ENCODE measurements at places on chromosomes 6 and 20.

DNA sequence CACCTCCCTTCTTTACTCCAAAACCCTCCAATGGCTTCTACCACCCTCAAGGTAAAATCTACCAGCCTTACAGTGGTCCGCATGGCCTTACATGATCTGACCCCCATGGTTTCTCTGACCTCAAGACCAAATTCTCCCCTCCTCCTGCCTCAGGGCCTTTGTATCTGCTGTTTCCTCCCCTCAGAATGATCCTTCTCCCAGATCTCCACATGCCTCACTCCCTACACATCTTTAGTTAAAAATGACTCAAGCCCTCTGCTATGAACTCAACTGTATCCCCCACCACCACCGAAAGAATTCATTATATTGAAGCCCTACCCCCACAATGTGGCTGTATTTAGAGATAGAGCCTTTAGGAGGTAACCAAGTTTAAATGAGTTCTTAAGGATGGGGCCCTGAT is 4.1 kb downstream of the SLC23A2 start:
- DNase-seq = no peak

GRCh38 chr6:65110031-65110430 is 597.0 kb downstream of the EYS start:
- DNase-seq = no peak

- DNase-seq = no peak
These were observed 12.2 kb downstream of the HNF4A start for GRCh38 chr20:44367746-44368145.

GRCh38 chr6:153044295-153044694 is 41.8 kb upstream of the MTRF1L start:
- no peak for DNase-seq

DNA sequence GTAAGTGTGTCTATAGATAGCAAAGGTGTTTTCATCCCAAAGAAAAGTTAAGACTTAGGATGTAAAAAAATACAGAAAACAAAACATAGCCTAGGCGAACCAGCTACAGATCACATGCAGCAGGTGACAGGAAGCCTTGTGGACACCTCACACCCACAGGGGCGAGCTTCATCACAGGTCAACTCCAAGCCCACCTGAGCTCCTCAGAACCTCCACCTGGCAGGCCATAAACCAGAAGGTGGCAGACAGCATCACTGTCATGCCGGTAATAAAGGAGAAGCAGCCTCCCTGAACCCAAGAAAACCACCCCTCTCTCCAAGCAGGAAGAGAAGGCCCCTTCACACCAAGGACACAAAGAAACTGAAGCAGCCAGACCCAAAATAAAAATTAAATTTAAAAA is 1.0 kb downstream of the RALGAPA2 start:
- no peak for DNase-seq

DNA sequence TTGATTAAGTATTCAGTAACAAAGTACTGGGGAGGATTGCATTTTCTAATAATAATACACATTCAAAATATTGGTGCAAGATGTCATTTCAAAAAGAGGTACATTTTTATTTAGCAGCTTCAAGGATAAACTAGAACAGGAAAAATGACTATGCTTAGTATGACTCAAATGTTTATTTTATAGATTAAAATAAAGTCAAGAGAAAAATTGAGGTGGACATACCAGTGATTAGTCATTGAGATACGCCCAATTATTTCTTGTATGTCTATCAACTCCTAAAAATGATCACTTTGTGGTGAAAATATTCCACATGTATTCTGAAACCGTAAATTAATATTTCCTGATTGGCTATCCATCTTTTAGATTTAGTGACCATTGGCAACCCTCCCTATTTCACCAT is 96.7 kb downstream of the PHF3 start:
- DNase-seq = no peak

DNA sequence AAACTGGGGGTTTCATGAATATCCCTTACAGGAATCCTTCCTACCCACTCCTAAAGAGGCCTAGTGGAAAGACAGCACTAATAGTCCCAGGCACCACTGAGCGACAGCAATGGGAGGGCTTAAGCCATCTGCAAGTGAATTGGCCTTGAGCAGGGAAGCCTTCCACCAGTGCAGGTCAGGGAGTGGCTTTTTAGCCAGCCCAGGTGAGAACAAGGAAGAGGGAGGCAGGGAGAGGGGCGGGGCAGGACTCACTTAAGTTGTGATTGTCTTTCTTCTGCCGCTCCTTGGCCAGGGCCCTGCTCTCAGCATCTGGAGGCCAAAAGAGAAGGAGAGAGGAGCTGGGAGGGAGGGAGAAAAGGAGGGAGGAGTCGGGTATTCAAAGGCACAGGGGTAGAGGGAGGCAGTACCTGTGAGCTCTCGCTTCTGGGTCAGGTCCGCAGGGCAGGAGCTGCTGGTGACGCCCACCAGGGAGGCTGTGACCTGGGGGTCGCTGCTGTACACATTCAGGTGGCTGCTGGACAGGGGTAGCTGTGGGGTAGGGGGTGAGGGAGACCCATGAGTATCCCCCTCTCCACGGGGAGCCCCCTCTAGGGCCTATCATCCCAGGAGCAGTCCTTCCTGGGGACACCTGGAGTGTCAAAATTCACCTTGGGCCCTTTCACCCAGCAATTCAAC is 47.8 kb downstream of the TFEB start:
- no peak for DNase-seq

DNA sequence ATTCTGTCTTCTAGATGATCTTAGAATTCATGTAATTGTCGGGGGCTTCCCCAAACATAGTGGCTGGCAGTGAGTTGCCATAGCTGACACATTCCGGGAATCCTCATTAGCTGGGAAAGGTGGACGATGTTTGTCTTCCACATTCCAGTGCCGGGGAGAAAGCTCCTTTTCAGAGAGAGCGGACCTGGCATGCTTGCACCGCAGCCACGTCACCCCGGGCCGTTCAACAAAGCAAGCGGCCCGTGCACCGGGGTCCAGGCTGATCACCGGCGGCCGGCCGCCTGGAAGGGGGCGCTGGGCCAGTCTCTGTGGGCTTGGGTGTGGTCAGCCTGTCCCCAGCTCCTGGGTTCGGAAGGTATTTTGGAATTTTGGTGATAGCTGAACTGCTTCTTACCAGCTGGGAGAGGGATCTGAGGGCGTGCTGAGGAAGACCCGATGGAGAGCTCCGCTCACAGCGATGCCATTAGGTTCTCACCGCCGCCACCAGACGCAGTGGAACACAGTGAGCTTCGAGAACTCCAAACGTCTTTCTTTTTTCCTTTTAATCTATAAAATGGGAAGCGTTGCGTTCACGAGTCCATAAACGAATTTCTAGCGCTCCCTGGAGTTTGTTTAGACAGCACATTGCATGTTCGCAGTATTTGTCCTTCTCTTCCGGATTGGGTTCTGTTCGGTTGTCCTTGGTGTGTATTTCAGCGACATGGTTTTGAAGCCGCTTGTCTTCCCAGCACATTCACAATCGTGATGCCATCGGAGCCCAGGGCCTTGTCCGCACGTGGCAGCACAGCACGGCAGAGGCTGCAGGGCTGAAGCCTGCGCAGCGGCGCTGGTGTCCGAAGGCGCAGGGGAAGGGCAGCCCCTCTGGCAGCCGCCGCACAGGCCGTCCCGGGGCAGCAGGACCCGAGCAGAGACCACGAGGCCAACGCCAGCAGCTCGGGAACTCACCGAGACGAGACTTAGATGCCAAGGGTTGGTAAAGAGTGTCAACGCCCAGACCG is 557.6 kb downstream of the QKI start:
- DNase-seq = no peak

- no peak for DNase-seq
These were observed 717.6 kb upstream of the MAP3K7 start for GRCh38 chr6:91304521-91304920.

- no peak for DNase-seq
These were observed 160.6 kb upstream of the GGTLC1 start for GRCh38 chr20:24149175-24149574.

GRCh38 chr6:35087361-35088280 is 53.5 kb downstream of the TCP11 start:
- no peak for DNase-seq

DNA sequence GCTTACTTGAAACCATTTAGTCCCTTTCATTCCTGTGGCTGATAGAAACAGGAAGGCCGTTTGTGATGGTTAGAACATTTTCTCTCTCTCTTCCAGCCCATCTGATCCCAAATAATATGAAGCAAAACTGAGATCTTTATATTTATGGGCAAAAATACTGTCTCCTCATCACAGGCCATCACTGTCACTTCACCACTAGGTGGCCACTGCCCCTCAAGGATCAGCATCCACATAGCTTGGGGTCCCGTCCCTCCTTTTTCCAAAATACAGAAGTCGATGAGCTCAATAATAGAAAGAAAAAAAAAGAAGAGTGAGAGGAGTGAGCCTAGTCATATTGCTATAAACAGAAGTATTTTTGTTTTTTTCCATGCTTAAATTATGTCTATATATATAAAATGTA is 46.4 kb upstream of the LAMP5 start:
- DNase-seq = no peak

- DNase-seq = no peak
These were observed 648.4 kb upstream of the NRSN1 start for GRCh38 chr6:23477586-23477985.

GRCh38 chr6:17883665-17884497 is 103.6 kb downstream of the KIF13A start:
- no peak for DNase-seq

DNA sequence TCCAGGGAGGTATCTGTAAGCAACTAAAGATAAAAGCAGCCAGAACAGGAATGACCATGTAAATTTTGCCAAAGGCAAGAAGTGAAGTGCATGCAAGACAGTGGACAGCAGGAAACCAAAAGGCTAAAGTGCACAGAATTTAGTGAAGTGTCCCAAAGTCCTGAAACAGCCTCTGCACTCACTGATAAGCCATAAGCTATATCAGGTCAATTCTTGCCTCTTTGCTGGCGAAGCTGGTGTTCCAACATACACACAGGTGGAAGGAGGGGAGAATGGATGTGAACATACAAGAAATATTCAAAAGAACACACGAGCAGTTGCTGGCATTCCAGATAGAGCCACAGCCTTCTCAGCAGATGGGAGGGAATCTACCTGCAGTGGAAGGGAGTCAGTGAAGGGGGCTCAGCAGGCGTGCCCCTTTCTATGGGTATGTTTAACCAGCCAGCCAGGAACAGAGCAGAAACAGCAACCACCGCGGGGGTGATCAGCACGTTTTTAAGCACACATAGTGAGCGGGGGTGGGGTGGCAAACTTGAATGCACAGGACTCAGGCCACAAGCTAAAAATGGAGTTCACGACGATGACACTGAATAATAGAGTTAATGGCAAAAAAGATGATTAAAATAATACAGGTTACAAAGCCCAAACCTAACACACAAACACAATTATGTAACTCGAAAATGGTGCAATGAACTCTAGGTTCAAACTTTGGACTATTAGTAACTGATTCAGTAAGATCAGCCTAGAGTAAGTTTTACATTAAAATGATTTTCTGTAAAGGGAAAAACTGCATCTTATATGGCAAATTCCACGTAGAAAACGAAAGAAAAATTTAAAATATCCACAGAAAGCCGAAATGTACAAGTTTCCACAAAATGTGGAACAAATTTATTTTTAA is 1.2 kb downstream of the ECI2 start:
- DNase-seq = peak; percentile 23

GRCh38 chr6:36442671-36443470 is at the start of the genes KCTD20 and PXT1:
Gene KCTD20, plus strand, starts transcription at chr6:36443000. Its CDS starts 27,098 bp downstream, at chr6:36470098.
Gene PXT1, minus strand, starts transcription at chr6:36442854. Its CDS starts 16,772 bp downstream, at chr6:36426082.
- DNase-seq = peak; percentile 80

- no peak for DNase-seq
These were observed 45.5 kb upstream of the RNF8 start for GRCh38 chr6:37308069-37308815.

GRCh38 chr6:137973201-137973600 is 106.1 kb downstream of the TNFAIP3 start:
- DNase-seq = no peak

DNA sequence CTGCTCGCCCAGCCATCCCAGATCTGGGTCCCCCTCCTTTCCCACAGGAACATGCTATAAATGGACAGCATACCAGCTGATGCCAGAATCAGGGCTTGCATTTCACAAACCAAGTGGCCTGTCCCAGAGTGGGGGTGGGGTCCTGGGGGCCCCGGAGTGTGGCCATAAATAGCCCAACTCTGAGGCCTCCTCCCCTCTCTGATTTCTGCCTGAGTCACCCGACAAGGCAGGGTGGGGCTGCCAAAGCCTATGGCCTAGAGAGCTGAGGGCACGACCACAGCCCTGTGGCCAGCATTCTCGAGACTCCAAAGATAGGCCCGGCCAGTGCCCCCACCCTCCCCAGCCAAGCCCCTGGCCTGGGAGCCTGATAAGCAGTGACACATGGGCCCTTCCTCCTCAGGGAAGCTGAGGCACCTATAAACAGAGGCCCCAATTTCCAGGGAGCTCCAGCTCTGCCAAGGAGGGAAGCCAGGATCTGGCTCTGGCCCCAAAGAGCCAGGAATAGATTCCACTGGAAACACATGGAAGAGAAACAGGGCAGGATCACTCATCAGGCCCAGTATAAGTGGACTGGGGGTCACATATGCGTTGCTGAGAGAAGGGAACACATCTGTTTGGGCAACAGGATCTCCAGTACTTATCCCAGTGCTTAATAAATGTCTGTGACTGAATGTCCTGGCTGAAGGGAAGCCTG is 20.3 kb downstream of the SNTA1 start:
- DNase-seq = no peak

DNA sequence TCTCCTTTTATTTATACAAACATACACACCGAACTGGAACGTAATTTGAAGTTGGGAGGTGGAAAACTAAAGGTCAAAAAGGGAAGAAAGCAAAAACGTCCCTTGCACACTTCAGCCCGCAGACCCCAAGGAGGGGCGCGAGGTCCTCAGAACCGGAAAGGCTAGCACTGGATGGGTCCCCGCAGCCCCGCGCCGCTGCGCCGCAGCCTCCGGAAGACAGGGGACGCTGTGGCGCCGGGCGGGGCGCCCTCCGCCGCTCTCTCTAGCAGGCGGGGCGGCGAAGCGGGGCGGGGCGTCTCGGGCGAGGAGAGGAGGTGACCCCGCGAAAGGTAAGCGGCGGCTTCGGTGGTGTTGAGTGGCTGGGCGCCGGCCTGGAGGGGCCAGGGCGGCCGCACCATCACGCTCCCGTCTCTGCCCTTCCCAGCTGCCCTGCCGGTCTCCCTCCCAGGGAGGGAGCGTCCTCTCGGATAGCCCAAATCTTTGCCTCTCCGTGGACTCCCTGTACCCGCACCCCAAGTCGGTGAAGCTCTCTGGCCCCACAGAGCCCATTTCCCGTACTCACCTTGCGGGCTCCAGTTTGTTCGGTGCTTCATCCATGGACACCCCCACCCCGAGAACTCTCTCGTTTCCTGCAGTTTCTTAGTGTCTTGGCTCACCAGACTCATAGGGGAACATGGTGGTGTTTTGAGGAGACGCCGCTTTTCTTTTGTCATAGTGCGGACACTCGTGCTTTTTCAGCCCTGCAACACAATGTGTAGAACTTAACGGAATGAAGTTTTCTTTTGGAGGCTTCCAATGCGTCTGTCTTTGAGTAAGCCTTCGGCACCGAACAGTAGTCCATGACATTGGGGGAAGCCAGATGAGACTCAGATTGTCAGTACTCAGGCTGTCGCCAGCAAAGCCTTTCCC is at the start of gene SMIM8:
Gene SMIM8 (plus strand): TSS at position 285 of the 909 bp plus-strand sequence. CDS start 14,444 bp downstream, outside the sequence.
- peak; percentile 83 for DNase-seq

DNA sequence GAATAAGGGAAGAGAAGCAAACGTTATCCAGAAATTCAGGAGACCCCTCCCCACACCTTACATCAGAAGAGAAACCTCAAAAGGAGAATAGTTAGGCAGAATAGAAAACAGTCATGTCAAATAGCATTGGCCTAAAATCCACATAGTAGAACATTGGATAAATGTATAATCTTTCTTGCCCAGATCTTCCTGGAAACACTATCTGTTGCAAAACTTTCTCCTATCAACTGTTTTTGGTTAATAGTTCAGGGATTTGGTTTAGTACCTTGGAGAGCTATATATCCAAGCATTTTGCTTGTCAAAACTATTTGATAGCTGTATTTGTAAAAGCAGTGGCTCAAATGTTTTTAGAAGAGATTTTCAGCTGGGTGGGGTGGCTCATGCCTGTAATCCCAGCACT is 74.3 kb upstream of the PHACTR2 start:
- no peak for DNase-seq
